CD4-positive, alpha-beta T cell treated with Interleukin-12 subunit alpha and Interleukin-12 subunit beta, for 1 hour (primary cell): ENCODE measurements at places on chromosomes 12 and 14.

DNA sequence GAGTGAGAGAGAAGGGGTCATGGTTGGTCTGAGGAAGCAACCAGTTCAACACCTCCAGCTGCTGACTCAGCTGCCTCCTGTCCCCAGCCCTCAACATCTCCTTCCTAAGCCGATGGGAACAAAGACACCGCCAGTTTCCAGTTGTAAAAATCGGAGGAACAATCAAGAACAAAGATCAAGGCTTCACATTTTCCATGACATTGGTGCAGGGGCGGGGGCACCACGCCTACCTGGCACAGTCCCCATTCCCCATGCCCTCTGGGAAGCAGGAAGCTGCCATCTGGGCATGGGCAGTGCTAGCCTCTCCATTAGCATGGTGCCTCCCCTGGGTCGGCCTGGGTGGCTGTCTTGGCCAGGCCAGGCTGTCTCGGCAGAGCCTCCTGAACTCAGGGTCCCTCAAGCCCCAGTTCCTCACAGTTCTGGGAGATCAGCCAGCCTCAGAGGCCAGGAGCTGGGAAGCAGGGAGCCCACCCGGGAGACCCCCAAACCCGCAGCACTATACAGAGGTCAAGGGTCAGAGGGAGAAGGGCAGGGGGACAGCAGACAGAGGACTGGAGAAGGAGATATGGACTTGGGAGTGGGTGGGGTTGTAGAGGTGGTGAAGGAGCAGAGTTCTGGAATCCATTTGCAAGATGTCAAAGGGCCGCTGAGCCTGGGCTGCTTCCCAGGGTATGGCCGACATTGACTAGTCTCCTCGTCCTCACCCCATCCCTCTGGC, 19.6 kb upstream of the TMEM106C start:
- DNase-seq: no peak

- no peak for DNase-seq
Observed at GRCh38 chr14:37900561-37900960, 305.1 kb downstream of the TTC6 start.

DNA sequence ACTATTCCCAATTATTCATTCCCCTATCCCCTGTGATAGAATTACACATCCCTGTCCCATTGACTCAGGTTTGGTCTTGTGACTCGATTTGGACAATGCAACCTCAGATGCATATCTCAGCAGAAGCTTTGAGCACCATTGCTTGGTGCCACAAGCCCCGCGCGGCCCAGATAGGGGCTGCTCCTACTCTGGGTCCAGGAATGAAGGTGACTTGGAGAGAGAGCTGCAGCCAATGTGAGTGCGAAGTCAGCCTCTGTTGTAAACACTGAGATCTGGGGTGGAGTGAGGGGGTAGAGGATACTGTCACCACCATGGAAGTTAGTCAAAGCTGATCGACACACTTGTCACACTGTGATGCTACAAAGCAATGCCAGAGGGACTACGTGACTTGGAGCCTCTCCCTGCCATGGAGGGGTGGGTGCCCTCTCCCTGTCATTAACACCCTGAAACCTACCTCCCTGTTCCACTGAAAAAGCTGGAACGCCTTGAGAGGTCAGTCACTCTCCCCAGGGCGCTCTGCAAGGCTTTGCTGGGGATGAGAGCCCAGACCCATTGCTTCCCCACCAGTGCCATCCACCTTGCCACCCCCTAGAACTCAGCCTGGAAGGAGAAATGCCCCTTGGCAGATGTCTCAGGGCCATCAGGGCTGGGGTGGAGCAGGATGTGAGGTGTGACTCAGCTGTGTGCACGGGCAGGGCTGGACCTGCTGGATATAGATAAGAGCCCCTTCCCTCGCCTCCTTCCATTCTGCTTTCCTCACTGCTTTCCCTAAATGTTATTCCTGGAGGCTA, 6.6 kb upstream of the PLEK2 start:
- DNase-seq: no peak

- no peak for DNase-seq
Observed at GRCh38 chr12:112741106-112741505, 50.4 kb upstream of the RPH3A start.

DNA sequence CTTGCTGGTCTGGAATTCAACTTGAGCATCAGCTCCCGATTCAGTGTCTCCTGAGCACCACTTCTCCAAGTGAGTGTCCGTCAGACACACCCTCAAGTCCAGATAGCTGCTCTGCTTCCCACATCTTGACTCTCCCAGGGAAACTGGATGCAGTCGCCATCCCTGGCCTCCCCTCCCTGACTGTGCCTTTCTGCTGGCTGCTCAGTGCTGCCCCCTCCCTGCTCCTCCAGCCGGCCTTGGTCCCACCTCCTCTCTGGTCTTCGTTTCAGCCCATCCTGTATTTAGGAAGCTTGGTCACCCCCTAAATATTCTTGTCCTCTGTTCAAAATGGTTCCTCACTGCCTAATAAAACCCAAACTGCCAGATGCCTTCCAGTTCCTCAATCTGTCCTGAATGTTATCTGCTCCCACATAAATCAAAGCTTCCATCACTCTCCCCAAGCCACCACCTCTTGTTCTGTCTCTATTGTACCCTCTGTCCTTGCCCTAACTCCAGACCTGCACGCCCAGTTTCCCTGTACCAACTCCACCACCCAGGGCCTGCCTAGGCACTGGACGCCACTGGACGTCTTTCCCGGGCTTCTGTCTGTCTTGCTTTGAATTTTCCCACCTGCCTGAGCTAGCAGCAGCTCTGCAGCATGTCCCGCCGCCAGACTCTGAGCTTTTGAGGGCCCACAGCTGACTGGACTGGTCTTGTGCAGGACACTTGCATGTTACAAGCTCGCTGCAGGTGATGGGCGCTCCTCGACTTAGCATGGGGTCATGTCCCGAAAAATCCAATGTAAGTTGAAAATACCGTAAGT, 33.8 kb downstream of the CCDC92 start:
- peak; percentile 3 for DNase-seq

DNA sequence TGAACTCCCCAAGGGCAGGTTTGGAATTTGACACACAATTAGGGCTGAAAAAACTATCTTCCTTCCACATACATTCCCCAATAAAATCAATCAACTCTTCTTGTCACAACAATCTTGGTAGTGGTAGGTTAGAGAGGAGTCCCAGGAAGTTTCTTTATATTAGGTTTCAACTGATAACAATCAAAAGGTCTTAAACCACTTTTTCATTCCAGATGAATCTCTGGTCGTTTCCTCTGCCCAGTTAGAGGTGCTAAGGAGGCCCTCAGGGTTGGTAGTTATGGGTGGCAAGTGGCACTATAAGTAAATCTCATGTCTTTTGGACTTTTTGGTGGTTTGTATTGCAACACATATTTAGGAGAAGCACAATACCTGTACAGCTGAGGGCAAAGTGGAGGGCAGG, 1.7 kb upstream of the SLC38A2 start:
- DNase-seq: no peak

GRCh38 chr12:57523706-57524614, 1.3 kb downstream of the MBD6 start:
- DNase-seq: peak; percentile 41

DNA sequence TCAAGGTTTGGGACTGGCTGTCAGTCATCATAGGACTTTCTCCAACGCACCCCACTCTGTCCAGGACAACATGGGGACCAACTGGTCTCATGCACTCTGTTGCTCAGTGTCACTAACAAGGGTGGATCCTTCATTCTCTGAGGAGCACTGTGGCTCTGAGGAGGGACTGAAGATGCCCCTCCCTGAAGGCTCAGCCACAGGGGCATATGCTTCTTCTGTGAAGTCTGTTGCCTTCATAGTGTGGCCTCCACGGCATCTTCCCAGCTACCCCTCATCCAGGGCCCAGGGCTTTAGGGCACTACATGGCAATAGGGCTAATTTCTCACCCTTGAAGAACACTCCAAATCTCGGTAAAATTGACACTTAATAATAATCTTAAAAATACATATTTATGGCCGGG, 14.3 kb upstream of the IFI27L2 start:
- DNase-seq: no peak

DNA sequence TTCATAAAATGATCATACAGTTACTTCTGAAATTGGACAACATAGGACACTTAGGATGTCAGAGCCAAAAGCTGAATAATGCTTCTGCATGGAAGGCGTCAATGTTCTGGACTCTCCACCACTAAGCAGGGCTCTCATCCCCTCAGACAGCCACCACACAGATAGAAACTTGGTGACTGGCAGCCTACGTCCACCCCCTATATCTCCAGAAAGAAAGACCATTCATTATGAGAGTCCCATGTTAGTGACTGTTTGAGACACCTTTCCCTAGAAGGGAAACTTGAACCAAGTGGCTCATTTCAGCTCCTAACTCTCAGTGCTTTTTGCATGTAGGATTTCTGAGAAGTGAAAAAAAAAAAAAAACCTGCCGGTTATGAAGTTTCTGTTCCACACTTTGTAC, 251.0 kb upstream of the FKBP4 start:
- no peak for DNase-seq

DNA sequence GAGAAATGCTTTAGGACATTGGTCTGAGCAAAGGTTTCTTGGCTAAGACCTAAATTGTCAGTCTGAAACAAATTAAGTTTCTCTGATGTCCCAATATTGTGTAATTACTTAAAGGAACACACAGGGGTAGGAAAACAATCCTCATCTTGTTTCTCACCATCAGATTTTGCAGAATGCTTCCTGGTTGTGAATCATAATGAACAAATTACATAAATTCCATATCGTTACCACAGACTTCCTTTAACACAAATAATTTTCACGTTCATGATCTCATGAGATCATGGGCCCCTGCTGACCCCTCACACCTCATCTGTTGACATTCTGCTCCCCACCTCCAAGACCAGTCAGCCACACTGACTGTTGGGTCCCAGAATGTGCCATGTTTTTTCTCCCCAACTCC, 194.1 kb downstream of the MON2 start:
- no peak for DNase-seq

DNA sequence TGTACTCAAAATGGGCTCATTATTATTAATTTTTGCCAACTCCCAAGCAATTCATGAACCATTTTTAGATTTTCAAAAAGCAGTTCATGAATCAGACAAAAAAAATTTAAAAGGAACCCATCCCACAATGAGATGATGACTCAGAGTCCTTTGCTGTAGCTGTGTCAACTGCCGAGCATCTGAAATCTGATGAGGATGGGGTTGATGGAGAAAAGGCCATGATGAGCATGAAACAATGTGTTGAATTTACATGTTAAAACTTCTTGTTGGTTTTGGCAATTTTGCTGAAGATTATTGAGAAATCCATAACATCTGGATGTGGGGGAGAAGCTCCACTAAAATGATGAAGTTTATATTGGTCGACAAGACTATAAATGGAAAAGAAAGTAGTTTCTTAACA, 378.0 kb downstream of the FOXG1 start:
- DNase-seq: no peak

DNA sequence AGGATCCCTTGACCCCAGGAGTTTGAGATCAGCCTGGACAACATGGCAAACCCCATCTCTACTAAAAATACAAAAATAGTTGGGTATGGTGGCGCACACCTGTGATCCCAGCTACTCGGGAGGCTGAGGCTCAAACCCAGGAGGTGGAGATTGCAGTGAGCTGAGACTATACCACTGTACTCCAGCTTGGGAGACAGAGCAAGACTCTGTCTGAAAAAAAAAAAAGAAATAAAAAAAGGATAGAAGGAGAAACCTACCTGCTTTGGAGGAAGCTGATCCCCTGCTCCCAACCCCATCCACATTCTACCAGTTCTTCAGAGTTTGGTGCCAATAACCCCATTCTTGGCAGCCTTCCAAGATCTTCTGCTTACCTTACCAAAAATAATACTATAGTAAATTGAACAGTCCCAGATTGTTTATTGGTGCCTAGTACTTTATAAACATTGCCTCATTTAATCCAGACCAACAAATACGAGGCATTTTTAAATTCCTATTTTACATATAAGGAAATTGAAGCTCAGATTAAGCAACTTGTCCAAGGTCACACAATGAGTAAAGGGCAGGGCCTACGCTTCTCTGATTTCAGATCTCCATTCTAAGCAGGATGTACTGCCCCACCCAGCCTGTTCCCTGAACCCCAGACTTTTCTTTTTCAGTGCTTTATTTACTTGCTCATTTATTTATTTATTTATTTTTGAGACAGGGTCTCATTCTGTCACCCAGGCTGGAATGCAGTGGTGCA, 33.2 kb upstream of the FAM222A start:
- DNase-seq: no peak

- DNase-seq: no peak
Observed at GRCh38 chr12:23614280-23614679, 335.2 kb downstream of the SOX5 start.

DNA sequence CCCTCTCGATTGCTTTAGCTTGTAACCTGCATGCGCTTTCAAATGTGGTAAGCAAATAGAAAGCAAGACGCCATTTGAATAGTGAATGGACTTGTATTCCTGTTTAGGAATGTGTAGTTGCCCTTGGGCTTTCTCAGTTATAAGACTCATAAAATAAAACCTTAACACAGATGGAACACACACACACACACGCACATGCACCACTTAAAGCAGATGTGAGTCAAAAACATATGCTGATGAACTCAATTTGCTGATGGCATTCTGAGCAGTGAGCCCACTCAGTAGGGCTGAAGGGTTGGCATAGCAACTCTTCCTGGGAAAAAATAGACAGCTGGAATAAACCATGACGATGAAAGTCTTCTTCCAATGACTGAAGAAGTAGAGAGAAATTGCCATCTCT, 360.5 kb downstream of the APAF1 start:
- no peak for DNase-seq

GRCh38 chr12:123150275-123150743, 581 bp downstream of the PITPNM2 start:
- DNase-seq: peak; percentile 11
